ENCODE measurements at places on chromosomes 7 and 10.

- DNase-seq, result peak; percentile 41
Measured at GRCh38 chr7:14821757-14822480, 80.6 kb downstream of the DGKB start.

GRCh38 chr10:29028486-29028885 is 260.4 kb upstream of the LYZL1 start:
- no peak for DNase-seq

DNA sequence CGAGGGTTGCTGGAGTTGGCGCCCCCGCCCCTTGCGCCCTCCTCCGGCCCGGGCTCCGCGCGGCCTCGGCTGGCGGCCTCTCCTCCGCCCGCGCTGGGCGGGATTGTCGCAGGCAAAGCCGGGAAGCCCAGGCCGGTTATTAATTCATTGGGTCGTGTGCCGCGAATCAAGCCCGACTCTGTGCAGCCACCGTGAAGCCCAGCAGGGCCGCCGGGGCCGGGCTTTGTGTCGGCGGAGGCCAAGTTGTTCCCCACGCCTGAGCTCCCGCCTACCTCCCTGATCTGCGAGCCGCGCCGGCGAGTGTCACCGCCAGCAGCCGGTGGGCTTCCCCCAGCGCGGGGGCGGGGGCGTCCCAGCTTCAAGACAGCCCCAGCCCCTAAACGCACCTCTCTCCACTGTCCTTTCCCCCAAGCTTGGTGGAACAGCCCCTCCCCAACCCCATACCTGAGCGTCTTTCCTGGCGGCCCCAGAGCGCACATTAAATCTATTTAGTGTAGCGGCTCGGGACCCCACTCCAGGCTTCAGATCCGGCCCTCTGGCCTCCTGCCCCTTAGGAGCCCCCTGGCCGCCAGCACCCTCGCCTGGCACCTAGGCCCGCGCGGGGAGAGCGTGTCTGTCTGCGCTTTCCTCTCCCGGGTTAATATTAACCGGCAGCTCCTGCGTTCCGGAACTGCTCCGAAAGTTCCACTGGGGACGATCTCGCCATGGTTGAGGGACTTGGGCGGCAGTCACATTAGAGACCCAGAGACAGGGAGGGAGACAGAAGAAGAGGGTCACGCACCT is 3.5 kb downstream of the SHH start:
- DNase-seq, result no peak

GRCh38 chr7:82441669-82442478 is 1.7 kb downstream of the CACNA2D1 start:
- DNase-seq, result no peak

GRCh38 chr7:39672176-39672575 is 48.8 kb downstream of the RALA start:
- DNase-seq, result no peak

- no peak for DNase-seq
Measured at GRCh38 chr10:846126-846685, 85.3 kb downstream of the LARP4B start.

GRCh38 chr10:118488710-118489497 is 106.5 kb downstream of the PRLHR start:
- no peak for DNase-seq

DNA sequence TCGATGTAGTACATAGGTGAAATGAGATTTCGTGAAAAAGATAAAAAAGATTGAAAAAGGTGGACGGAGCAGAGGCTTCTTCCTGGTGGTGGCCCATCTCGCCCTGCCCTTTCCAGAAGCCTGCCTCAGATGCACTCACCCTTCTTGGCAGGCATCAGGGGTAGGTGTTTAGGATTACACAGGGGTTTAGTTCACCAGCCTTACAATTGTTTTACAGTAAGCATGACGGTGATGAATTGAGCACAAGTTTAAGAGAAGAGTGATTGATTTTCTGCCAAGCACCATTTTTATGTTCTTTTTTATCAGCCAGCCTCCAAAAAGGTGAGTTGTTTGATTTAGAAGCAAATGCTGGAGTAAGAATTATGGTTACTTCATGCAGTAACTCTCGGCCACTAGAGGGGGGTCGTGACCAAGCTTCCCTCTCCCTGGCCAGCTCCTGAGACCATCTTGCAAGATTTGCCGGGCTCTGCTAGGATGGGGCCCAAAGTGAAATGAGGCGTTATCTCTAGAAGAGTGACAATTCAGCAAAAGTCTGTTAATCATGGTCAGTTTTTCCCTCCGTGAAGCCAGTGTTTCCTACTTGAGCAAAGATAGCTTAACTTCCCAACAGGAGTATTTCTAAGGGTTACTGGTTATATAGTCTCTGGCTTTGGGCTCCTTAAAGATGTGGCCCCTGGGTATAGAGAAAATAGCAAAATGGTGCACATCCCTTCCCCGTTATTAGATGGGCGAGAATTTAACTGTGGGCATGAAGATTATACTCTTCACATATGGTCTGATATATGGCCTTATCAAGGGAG is 228.8 kb downstream of the BMPER start:
- peak; percentile 23 for DNase-seq

DNA sequence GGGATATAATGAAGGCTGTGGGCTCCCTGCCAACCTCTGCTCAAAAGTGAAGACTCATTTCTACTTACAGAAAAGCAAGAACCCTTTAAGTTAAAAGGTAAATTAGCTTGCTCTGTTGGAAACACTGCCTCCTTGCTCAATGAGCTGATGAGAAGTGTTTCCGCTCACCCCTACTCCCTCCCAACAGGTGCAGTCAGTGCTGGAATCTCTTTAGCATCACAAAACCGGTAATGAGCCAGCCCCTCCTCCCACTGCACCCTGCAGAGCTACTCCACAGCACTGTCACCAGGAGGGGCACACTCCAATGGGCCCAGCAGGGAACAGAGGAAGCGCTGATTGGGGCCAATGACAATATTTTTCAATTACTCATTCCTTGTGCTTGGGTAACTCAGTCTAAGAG is 262.5 kb downstream of the TCERG1L start:
- no peak for DNase-seq

DNA sequence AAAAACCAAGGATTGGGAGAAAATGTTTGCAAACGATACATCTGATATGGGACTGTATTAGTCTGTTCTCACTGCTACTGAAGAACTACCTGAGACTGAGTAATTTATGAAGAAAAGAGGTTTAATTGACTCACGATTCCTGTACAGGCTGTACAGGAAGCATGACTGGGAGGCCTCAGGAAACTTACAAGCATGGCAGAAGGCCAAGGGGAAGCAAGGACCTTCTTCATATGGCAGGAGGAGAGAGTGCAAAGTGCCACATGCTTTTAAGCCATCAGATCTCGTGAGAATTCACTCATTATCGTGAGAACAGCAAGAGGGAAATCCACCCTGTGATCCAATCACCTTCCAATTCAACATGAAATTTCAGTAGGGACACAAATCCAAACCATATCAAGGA is 11.0 kb downstream of the ZNF713 start:
- DNase-seq, result no peak

GRCh38 chr7:37741776-37742175 is 58.2 kb downstream of the GPR141 start:
- DNase-seq, result no peak

DNA sequence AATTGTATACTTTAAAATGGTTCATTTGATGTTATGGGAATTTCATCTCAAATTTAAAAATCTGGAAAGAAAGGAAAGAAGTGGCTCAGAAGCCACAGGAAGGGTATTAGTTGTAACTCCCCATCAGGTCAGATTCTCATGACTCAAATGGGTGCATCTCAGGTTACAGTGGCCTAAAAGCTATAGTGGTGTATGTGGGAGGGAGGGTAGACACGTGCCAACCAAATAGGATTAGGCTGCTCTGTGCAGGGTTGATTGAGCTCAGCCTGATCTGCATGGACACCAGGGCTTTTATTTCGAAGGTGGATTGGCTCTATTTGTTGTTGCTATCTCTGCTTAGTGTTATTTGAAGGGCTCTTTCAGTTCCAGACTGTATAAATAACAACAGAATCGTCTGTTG is 121.5 kb upstream of the PRR15 start:
- DNase-seq, result no peak

DNA sequence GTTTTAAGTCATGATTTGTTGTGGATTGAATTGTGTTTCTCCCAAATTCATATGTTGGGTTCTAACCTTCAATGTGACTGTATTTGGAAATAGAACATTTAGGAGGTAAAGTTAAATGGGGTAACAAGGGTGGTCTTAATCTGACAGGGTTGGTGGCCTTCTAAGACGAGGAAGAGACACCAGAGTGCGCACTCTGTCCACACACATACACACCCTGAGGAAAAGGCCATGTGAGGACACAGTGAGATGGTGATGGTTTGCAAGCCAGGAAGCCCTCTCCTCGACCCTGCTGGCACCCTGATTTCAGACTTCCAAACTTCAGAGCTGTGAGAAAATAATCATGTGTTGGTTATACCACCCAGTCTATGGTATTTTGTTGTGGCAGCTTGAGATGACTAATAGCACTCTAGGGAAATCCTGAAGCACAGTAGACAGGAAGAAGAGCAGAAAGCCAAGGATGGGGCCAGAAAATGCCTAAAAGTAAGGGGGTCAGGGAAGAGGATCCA is 28.0 kb upstream of the SEM1 start:
- no peak for DNase-seq

DNA sequence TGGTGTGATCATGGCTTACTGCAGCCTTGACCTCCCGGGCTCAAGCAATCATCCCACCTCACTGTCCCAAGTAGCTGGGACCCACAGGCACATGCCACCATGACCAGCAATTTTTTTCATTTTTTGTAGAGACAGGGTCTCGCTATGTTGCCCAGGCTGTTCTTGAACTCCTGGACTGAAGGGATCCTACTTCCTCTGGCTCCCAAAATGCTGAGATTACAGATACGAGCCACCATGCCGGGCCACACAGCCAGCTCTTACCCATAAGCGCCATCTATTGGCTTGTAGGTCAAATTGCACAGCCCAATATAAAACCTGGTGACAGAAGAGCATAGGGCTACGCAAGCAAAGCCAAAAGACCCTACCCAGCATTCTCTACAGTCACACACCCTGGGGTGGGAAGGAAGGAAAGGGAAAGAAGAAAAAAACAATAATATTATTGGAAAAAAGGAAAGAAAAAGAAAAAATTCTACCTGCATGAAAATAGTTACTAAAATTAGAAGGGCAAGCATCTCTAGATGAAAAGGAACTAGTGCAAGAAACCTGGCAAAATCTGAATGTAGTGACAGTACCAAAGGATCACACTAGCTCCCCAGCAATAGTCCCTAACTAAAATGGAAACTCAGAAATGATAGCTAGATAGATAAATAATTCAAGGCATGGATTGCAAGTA is 29.4 kb upstream of the AMPH start:
- no peak for DNase-seq

- no peak for DNase-seq
Measured at GRCh38 chr7:37440738-37441385, 7.8 kb downstream of the ELMO1 start.

GRCh38 chr10:1369665-1370064 is 313.5 kb downstream of the WDR37 start:
- no peak for DNase-seq

GRCh38 chr7:100585511-100586265 is at the start of gene LRCH4:
Gene LRCH4 (minus strand): TSS chr7:100586129. CDS start chr7:100586100, 29 bp downstream.
- no peak for DNase-seq

DNA sequence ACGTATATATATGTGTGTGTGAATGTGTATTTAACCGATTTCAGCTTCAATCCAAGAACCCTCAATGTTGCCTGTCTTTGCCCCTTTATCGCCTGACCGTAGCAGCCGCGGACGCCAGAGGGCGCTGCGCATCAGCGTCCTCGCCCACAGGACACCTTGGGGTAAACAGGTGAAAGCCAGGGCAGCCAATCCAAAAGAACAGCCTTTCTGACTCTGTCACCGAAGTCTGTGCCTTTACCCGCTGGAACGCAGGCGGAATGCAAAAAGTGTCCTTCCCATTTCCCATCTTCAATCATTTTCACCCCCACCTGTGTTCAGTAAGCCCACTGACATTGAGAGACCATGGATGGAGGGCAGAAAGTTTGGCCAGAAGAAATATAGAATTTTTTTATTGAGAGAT is 3.6 kb downstream of the NXPH1 start:
- no peak for DNase-seq

- no peak for DNase-seq
Measured at GRCh38 chr10:62178568-62178967, 90.1 kb downstream of the RTKN2 start.

- no peak for DNase-seq
Measured at GRCh38 chr10:61888744-61889143, 12.8 kb upstream of the ARID5B start.

- no peak for DNase-seq
Measured at GRCh38 chr10:63698787-63699150, 177.6 kb downstream of the REEP3 start.

GRCh38 chr7:140609646-140610045 is 31.0 kb downstream of the DENND2A start:
- no peak for DNase-seq

GRCh38 chr7:67550801-67551436 is 554.3 kb downstream of the TYW1 start:
- DNase-seq, result no peak

GRCh38 chr7:24836084-24836483 is 78.8 kb upstream of the GSDME start:
- no peak for DNase-seq

GRCh38 chr10:84007482-84007881 is 131.8 kb upstream of the GHITM start:
- DNase-seq, result no peak

- DNase-seq, result no peak
Measured at GRCh38 chr10:127755753-127756152, 18.8 kb downstream of the FOXI2 start.

Measured in BJ (cell line).